ENCODE measurements at places on chromosomes 11 and 22.

DNA sequence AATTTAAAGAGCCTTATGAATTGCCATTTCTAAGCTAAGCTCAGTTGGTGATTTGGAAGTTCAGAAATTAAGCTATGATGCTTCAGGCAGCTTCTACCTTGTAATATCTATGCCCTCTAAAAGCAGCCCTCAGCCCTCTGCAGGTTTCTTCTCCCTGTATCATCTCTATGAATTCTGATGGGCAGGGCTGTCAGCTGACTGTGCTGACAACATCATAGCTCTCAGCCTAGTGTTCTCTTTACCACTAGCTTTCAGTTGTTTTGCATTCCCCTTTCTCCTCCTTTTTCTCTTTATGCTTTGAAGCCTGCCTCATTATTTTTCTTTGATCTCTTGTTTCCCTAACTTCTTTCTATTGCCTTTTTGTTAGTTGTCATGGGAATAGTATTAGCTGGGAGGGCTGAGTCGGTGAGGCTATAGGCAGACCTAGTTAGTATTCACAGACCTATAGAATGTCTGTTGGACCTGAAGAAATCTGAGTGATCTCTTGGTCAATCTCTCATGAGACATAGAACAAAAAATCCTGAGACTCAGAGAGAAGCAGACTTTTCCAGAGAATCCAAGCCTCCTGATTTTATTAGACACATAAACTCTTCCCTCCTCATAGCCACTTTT lies 535.4 kb downstream of the RAB38 start:
- H3K27me3 ChIP-seq: no peaks in the 10 kb centered on the region
- DNase-seq: no peak
- H3K27ac ChIP-seq: no peak overlapping the region
- H3K36me3 ChIP-seq: no peaks in the 10 kb centered on the region
- H3K4me3 ChIP-seq: no peak overlapping the region

DNA sequence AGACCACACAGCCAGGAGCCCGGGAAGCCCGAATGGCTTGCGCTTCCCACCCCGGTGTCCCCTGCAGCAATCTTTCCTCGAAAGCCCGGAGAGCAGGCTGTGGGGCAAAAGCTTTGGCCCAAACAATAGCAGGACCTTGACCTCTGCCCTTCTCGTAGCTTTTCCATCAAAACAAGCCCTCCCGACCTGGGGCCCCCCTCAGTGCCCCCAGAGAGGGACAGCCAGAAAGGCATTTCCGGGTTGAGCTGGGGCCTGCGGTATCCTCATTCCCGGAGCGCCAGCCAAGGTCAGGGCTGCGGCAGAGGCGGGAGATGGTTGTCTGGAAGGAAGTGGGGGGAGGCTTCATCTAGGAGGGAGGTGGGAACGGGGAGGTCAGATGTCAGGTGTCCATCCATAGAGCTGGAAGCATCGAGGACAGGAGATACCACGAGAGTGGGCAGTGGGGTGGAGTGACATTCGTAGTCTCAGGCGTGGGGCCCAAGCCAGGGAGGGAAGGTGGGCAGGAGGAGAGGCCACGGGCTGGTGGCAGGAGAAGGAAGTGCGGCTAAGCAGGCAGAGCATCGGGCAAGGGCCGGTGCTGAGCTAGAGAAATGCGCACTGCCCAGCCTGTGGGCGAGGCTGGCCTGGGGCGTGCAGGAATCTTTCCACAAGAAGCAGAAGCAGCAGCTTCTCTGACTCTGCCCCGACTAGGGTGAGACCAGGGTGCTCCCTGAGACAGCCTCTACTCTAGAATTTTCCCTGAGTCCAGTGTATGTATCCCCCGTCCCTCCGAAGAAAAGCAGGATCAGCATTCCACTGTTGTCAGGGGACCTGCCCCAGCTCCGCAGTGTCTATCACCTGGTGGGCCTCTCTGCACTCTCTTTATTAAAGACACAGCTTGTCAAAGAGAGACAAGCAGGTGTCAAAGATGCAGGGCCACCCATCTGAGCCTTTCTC lies 14.3 kb downstream of the PDGFB start:
- no peak for DNase-seq
- H3K4me1 ChIP-seq: peaks cover 11% of the 10 kb centered on the region
- no peaks in the 10 kb centered on the region for H3K36me3 ChIP-seq
- H3K27ac ChIP-seq: no peak overlapping the region
- H3K4me3 ChIP-seq: no peak overlapping the region

- no peak overlapping the region for H3K27ac ChIP-seq
- H3K36me3 ChIP-seq: no peaks in the 10 kb centered on the region
- peak overlapping the region; percentile 5 for H3K4me3 ChIP-seq
- peak; percentile 41 for DNase-seq
These were observed 9.0 kb upstream of the RAG1 start for GRCh38 chr11:36558571-36559413.

DNA sequence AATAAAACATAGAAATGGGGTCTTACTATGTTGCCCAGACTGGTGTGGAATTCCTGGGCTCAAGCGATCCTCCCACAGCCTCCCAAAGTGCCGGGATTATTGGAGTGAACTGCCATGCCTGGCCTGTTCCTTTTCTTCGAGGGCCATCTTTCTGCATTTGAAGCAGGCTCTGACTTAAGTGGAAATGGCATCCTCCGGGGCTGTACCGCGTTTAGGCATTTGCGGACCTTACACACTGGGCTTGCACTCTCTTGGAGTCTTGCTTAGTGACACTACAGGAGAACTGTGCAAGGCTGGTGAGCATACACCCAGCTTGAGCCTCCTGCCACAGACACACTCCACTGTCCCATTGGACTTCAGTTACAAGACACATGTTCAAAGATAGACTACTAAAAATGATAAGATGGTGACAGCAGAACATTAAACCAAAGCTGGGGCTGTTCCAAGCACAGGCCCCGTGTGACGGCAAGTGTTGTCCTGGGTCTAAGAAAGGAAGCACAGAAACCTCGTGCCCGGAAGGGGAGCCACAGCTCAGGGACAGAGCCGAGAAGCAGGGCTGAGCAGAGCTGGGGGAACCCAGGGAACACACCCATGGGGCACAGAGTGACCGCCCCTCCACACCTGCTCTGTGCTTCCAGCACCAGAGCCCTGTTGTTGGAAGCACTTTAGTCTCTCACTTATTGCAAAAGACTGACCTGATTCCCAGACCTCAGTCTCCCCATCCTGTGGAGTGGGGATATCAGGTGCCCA lies 59.0 kb upstream of the SHANK2 start:
- no peak overlapping the region for H3K4me3 ChIP-seq
- H3K36me3 ChIP-seq: no peaks in the 10 kb centered on the region
- DNase-seq: no peak
- no peaks in the 10 kb centered on the region for H3K4me1 ChIP-seq
- H3K27ac ChIP-seq: no peak overlapping the region

- H3K4me3 ChIP-seq: no peak overlapping the region
- peak; percentile 70 for DNase-seq
- H3K27ac ChIP-seq: no peak overlapping the region
These were observed 9.1 kb downstream of the LMF2 start for GRCh38 chr22:50498322-50498890.

GRCh38 chr11:96204366-96204659 lies 138.7 kb downstream of the MAML2 start:
- peak overlapping the region; percentile 79 for H3K27ac ChIP-seq
- peak overlapping the region; percentile 60 for H3K4me3 ChIP-seq
- peaks cover 60% of the 10 kb centered on the region for H3K4me1 ChIP-seq
- H3K36me3 ChIP-seq: no peaks in the 10 kb centered on the region
